ENCODE measurements at places on chromosomes 12 and 14.

- DNase-seq: no peak
Observed at GRCh38 chr14:64238631-64239030, 55.5 kb downstream of the ESR2 start.

- no peak for DNase-seq
Observed at GRCh38 chr12:96236221-96236822, 42.1 kb downstream of the ELK3 start.

GRCh38 chr12:109385339-109386058 is 37.8 kb downstream of the MYO1H start:
- DNase-seq: peak; percentile 71

DNA sequence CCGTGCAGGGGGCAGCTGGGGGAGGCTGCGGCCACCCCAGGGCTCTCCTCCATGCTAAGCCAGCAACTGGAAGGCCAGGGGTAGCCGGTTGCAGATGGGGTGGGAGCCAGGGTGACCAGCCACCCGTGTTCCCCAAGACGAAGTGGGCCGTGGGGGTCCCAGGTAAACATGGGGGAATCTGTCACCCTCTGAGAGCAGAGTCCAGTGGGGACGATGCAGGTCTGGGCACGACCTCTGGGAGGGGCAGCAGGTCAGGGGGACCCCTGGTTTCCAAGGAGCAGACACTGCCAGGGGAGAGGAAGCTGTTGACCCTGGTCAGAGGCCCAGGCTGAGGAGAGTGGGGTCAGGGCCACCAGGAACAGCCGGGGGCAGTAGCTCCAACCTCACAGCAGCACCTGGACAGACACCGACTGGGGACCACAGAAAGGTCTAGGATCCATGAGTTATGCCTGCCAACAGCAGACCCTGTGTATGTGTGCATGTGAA is 35.0 kb upstream of the FBRSL1 start:
- DNase-seq: no peak

DNA sequence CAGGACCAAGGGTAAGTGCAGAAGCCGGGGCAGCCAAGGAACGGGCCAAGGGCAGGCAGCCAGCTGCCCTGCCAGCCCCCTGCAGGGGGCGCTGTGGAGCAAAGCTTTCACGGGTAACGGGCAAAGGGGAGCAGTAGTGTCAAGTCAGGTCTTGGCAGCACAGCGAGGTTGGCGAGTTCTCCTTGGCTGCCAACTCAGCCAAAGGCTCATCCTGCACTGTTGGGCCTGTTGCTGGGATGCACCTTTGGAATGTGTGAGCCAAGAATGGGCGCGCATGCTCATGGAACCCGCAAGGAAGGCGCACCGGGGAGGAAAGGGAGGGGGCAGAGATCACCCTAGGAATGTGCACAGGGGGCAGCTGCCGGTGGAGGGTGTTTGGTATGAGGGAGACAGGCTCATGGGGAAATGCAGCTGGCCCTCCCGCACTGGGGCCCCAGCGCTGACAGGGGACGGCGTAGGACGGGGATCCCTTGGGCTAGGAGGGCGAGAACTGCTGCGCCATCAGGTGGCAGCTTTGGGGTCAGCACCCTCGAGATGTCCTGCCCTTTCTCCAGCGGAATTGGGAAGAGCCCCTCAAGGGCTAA is 138.0 kb downstream of the ASCL4 start:
- DNase-seq: no peak

DNA sequence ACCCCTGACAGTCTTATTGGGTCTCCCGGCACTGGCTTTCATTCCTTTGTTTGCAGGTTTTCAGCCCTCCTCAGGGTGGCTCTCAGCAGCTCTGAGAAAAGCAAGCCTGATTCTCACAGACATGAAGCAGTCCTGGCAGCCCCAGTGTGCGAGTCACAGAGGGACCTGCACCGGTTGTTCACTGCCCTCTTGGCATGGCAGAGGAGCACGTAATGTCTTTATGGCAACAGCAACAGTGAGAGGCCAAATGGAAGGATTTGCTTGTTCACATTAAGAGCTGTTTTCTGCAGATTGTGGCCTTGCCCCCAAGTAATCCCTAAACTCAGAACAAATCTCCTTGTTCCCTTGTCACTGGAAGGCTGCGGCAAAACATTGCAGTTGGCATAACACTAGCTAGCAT is 3.4 kb downstream of the KCNA5 start:
- DNase-seq: no peak

GRCh38 chr14:59271734-59272133 is 83.3 kb downstream of the DAAM1 start:
- DNase-seq: no peak

DNA sequence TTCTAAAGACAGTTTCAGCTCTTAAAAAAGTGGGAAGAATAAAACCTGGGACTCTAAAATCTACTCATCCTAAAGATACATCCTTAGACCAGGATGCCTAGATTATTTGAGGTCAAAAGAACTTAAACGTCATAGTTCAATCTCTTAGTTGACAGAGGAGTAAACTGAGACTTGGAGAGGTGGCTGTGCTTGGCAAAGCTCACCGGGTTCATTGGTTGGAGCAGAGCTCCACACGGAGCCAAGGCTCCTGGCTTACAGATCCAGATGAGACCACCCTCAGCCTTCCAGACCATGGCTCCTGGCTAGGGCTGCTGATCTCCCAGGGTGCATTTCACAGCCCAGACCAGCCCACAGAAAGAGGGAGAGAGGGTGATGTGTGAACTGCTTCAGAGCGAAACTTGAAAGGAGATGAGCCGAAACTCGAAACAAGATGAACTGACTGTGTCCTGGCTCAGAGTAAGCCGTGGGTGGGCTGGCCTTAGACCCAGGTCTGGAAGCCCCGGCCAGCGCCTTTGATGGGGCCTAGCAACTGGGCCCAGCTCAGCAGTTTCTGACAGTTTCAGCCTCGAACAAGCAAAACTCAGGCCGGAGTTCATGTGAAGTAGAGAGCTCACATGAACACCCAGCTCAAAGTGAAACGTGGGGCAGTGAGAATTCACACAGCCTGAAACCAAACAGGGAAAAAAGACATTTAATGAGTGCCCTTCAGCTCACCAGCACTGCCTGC is 1044.8 kb downstream of the BCL11B start:
- DNase-seq: no peak

- DNase-seq: no peak
Observed at GRCh38 chr14:20347747-20348146, 4.3 kb downstream of the PARP2 start.

DNA sequence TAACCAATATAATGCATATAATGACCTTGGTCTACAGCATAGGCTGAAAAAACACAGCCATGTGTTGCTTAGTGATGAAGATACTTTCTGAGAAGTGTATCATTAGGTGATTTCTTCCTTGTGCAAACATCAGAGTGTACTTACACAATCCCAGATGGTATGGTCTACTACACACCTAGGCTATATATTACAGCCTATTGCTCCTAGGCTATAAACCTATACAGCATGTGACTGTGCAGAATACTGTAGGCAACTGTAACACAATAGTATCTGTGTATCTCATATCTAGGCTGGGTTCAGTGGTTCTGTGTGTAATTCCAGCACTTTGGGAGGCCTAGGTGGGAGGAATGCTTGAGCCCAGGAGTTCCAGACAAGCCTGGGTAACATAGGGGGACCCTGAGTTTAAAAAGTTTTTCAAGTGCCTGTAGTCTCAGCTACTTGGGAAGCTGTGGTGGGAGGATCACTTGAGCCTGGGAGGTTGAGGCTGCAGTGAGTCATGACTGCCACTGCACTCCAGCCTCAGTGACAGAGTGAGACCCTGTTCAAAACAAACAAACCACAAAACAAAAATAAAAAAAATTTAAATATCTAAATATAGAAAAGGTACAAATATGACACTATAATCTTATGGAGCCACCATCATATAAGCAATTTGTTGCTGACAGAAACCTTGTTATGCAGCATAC is 66.6 kb downstream of the GRIP1 start:
- DNase-seq: no peak

- peak; percentile 3 for DNase-seq
Observed at GRCh38 chr12:5988659-5989116, 43.6 kb upstream of the ANO2 start.

GRCh38 chr12:28130625-28131598 is 59.3 kb upstream of the CCDC91 start:
- DNase-seq: no peak

Measured in NCI-H748 treated with DMSO at 0.1 percent for 48 hours (cell line).